CD4-positive, alpha-beta T cell treated with Interleukin-2 at 100 ng/mL for 4 hours (primary cell): ENCODE measurements at places on chromosomes 1 and 21.

DNA sequence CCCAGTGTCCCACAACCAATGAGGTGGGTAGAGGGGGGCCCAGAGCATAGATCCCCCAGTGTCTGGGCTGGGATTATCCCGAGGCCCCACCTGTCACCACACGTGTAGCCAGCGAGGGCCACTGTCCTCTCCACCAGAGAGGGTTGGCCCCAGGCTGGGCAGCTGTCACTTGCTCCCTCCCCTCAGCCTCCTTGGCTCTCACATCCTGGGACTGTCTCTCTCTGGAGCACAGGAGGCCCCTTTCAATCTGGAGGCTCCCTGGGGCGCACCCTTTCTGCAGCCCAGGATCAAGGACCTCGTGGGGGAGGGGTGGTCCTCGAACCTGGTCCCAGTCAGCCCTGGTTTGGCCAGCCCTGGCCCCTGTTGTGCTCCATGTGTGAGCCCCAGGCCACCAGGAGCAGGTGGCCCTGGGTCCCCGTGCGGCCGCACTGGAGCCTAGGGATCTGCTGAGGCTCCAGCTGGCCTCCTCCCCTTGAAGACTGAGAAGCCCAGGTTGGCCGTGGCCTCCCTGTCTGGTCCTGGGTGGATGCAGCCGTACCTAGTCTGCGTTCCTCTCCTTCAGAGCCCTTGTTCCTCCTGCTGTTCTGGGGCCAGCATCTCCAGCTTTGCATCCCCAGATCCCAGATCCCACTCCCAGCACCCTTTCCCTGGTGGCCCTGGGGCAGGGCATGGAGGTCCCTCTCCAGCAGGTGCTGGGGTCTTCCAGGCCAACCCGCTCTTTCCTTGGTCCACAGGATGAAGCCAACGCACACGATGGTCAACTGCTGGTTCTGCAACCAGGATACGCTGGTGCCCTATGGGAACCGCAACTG is 6.7 kb downstream of the TMEM201 start:
- no peak for DNase-seq

GRCh38 chr1:25135909-25136308 is 96.4 kb downstream of the SYF2 start:
- no peak for DNase-seq

- DNase-seq, result no peak
These were observed 1162.0 kb upstream of the TMPRSS15 start for GRCh38 chr21:19565587-19565986.

- DNase-seq, result no peak
These were observed 1.1 kb downstream of the SYNC start for GRCh38 chr1:32701421-32701911.

- DNase-seq, result no peak
These were observed 9.9 kb downstream of the SH2D2A start for GRCh38 chr1:156806512-156807440.

DNA sequence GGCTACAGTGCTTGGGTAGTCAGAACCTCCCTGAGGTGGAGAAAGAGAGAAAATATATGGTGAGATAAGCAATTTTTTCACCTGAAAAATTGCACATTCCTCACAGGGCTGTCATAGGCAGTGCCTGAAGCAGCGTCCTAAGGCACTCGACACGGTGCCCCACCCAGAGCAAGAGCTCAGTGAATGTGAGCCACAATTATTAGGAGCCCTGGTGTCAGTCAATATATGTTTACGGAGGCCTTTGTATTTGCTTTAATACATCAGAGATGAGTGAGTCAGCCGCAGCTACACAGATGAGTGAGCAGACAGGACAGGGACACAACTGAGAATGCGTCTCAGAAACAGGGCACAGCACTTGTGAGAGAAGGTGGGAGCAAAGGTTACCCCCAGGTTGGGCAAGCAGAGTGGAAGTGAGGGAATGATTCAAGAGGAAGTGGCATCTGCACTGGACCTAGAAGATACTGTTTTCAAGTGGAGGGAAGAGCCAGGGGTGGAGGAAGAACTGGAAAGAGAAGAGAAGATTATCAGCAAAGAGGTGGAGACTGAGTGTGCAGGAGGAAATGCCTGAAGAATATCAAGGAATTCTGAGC is 5.2 kb upstream of the PIGC start:
- DNase-seq, result no peak

DNA sequence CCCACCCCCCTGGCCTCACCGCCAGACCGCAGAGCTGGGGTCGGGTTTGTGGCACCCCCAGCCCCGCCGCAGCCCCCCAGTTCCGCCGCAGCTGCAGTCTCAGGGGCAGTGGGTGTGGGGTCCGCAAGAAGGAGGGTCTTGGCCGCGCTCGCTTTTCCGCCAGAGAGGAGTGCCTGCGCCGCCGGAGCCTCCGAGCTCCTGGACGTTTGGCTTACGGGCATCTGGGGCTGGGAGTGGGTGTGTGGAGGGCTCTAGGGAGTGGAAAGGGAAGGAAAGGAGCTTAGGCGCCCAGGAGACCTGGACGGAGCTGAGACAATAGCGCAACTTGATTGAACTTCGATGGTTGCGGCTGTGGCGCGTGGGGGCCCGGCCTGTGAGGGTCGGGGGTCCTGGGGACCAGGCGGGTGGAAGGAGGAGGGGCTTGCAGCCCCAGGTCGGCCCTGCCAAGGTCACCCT is 88.8 kb upstream of the IPO9 start:
- no peak for DNase-seq

- no peak for DNase-seq
These were observed 17.7 kb downstream of the TEX38 start for GRCh38 chr1:46689356-46689755.

- no peak for DNase-seq
These were observed 391.8 kb downstream of the CAMTA1 start for GRCh38 chr1:7177021-7177420.

DNA sequence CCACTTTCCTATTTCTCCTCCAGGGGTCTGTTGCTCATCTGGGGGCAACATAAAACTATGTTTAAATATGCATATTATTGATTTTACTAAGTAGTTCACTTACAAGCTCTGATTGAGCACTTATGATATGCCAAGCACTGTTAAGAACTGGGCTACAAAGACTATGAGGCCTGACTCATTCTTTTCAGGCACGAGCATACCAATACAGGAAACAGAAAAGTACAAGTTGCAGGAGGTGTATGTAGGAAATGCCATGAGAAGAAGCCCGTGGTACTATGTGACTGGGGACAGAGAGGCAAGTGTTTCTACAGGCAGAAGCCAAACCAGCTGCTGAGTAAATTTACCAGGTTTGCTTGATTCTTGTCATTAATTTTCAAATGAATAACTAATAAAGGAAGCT is 120.4 kb upstream of the PTGFR start:
- DNase-seq, result no peak

GRCh38 chr1:226098870-226099835 is 36.6 kb downstream of the H3-3A start:
- no peak for DNase-seq

DNA sequence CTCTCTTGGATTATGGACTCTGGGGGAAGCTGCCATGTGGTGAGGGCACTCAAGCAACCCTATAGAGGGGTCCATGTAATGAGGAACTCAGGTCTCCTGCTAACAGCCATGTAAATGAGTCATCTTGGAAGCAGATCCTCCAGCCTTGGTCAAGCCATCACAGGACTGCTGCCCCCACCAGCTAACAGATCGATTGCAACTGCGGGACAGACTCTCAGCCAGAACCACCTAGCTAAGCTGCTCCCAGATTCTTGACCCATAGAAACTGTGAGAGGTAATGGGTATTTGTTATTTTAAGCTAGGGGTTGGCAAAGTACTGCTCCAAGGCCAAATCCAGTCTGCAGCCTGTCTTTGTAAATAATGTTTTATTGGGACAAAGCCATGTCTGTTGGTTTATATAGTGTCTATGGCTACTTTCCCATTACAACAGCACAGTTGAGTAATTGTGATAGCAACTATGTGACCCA is 27.6 kb upstream of the MAP3K7CL start:
- DNase-seq, result no peak

- no peak for DNase-seq
These were observed 439.5 kb downstream of the SMYD3 start for GRCh38 chr1:246067432-246068216.

GRCh38 chr1:212858461-212859265 is 588 bp downstream of the FLVCR1 start:
- DNase-seq, result peak; percentile 18

- no peak for DNase-seq
These were observed 75.9 kb upstream of the GALNT2 start for GRCh38 chr1:229991104-229991513.

GRCh38 chr1:178768423-178768822 is 43.4 kb downstream of the RALGPS2 start:
- DNase-seq, result peak; percentile 33

- no peak for DNase-seq
These were observed 328.5 kb upstream of the RUNX1 start for GRCh38 chr21:35377505-35378090.

- DNase-seq, result no peak
These were observed 149.6 kb upstream of the PLXNA2 start for GRCh38 chr1:208393826-208394225.

DNA sequence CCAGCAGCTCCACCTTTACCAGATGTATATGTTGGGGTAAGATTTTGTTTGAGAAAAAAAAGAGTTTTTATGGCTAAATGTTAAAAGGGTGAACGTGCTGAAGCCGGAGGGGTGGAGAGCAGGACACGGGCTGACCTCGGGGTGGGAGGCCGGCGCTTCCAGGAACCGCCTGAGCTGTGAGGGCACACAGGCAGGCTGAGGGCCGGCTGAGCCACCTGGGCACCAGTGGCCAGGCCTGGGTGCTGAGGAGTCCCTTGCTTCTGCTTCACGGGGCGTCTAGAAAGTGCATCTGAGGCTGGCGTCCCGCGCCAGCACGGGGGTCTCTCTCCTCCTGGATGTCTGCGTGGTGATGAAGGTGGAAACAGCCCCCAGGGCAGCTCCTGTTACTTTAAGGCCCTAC is 33.6 kb upstream of the ADARB1 start:
- DNase-seq, result no peak

GRCh38 chr1:4033129-4033676 is 133.1 kb upstream of the C1orf174 start:
- DNase-seq, result no peak

GRCh38 chr1:61670445-61670844 is 54.5 kb downstream of the TM2D1 start:
- DNase-seq, result no peak

DNA sequence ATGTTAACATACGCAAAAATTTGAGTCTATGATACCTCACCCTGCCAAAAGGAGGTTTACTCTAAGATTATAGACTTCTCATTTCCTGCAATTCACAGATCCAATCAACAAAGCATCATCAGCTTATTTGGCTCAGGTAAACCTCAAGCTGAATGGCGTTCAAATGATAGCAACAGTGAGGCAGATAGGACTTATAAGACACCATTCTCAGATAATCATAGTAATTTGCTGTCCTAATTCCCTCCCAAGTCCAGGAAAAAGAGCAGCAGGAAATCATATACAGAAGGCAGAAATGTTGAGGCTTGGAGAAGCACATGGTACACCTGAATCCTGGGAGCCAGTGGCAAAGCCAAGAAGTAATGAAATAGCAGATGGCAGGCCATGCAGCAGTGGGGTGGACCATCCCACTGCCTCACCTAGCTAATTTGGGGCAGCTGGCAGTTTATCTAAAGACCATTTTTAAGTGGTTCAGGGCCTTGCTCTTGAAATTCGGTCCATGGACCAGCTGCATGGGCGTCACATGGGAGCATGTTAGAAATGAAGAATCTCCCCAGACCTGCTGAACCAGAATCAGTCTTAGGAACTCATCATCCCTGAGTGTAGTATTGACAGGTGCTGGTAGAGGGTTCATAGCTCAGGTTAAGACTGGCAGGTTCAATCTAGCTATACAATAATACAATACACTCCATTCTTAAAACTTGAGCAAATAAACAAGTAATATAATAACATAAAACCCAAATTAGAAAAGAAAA is 57.7 kb downstream of the ASTN1 start:
- DNase-seq, result no peak

DNA sequence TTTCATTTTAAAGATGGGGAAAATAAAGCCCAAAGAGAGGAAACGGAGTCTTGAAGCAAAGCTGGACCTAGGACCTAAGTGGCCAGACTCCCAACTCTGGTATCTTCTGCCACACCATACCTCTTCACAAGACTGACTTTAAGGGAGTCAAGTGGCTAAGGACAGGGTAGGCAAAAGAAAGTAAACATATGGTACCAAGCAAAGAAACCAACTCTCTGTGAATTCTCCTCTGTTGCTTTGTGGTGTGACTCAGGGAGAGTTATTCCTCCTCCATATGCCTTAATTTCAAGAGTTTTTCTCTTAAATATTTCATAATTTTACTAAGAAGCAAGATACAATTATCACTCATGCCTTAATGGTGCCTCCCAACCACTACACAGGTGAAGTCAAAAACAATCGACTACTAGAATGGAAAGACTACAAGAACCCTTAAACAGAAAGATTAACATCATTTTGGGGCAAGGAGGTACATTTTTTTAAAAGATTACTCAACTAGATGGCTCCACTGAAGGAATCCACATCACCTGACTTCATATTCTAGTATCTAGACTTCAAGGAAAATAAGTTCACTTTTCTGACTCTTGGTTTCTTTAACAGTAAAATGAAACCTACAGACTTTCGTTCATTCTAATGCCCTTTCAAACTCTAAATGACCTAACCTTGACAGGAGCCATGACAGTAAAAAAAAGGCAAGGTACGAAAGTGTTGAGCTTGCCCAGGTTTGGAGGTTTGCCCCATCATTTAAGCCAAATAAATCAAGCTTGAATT is 44.2 kb downstream of the LUZP1 start:
- peak; percentile 9 for DNase-seq

GRCh38 chr1:219109424-219110018 is 64.2 kb upstream of the LYPLAL1 start:
- DNase-seq, result no peak

GRCh38 chr1:37890378-37891014 is 31.1 kb upstream of the MTF1 start:
- DNase-seq, result peak; percentile 43

GRCh38 chr1:15172405-15173259 is 19.1 kb downstream of the TMEM51 start:
- no peak for DNase-seq

- DNase-seq, result peak; percentile 38
These were observed 15.9 kb upstream of the SRSF4 start for GRCh38 chr1:29197590-29197924.

DNA sequence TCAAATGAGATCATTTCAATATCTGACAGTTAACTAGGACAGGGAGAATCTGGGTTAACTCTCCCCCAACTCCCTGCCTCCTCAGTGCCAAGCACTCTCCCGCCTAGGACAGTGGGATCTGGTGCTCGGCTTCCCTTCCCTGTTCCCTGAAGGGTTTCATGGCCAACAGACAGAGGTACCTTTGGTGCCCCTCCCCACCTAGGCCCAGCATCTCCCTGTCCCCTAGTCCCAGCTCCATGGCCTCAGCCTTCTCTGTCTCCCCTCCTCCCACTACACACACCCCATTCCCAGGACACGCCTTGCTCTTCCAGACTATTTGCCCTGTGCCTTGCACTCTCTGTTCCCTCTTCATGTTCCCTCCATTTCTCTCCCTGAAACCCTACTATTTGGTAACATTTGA is 77.1 kb downstream of the CD247 start:
- DNase-seq, result no peak

- DNase-seq, result peak; percentile 29
These were observed 13.1 kb upstream of the DUSP12 start for GRCh38 chr1:161736335-161736969.

DNA sequence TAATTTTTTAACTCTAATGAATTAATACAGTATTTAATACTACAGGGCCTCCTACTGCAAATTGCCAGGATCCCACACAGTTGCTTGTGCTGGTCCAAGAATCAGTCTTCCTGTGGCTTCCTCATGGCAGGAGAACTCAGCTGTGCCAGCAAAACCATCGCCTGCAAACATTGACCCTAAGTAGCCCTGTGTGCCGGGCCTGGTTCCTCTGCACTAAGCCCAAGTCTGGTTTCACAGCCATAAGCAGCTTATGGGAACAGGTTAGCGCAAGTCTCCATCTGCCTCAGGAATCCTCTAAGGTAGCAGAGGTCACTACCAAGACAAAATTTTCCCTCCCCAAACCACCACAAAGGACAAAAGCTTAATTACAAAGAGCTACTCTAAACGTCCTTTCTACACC is 216.6 kb downstream of the PLA2G4A start:
- no peak for DNase-seq
